ENCODE measurements at places on chromosomes 6 and 20.

- no peak for DNase-seq
These were observed 87.3 kb downstream of the TOX2 start for GRCh38 chr20:44001667-44002596.

- DNase-seq = no peak
These were observed 418.6 kb upstream of the MAN1A1 start for GRCh38 chr6:119768201-119768600.

DNA sequence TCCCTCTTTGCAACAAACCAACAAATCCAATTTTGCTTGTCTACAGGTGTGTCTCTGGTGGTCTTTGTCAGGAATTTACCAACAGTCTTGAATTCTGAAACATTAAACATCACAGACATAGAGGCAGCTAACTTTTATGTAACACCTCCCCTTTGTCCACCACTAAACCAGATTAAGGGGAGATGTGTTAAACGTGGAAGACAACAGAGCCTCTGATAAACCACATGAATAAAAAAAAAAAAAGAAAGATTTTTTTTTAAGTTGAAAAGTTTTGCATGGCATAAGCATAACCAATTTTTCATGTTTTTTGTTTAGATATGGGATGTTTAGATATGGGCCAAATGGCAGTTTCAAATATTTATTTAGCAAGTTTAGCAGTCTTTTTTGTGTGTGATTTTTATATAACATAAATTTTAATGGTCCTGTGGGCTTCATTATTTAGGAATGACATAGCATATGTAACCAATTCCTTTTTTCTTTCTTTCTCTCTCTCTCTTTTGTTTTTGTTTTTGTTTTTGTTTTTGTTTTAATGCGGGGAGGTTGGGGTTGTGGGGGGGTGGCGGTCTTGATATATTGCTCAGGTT, 60.7 kb upstream of the BTN3A2 start:
- DNase-seq = no peak

- no peak for DNase-seq
These were observed 32.9 kb downstream of the PGM3 start for GRCh38 chr6:83160167-83160566.

GRCh38 chr20:59891581-59891980, 41.9 kb downstream of the SYCP2 start:
- no peak for DNase-seq

DNA sequence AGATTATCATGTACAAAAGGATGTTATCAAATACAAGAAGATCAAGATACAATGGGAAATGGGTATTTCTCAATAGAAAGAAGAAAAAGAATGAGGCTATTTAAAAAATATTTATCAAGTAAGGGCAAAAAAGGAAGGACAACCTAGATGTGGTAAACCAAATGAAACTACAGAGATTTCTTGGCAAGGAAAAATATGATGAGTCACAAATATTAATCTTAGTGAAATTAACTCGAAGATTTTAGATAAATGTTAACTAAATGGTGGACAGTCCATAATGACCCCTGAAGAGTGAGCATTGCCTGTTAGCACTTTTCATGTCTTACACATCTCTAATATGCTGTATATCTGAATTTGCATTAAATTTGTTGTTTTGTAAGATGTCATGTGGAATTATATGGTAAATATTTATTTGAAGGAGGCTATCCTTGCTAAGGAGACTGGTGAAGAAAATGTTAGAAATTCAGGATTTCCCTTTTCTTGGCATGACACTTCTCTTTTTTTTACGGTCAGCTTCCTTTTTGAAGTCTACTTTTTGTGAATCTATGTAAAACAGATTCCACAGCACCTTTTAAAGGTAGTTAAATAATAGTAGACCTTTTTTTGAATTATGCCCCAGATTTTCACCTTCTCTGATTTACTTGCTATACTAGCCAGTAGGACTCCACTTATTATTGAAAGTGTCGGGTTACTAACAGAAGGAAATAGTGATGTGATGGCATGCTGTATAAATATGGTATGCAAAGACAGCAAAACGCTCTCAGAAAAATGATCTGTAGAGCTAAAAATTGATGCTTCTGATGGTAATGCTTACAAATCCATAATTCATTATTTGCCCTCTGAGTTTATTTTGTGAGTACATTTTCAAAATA, 120.5 kb downstream of the HIVEP1 start:
- DNase-seq = no peak

- no peak for DNase-seq
These were observed at the start of gene AIF1 for GRCh38 chr6:31614684-31615578. Gene AIF1, plus strand, starts transcription at chr6:31615234. Its CDS starts 96 bp downstream, at chr6:31615330.

- DNase-seq = no peak
These were observed 18.6 kb upstream of the BCAS4 start for GRCh38 chr20:50776122-50776817.

GRCh38 chr6:71733970-71734899, 152.1 kb upstream of the RIMS1 start:
- no peak for DNase-seq

- DNase-seq = peak; percentile 3
These were observed 360.6 kb downstream of the RIMS1 start for GRCh38 chr6:72246926-72247325.

DNA sequence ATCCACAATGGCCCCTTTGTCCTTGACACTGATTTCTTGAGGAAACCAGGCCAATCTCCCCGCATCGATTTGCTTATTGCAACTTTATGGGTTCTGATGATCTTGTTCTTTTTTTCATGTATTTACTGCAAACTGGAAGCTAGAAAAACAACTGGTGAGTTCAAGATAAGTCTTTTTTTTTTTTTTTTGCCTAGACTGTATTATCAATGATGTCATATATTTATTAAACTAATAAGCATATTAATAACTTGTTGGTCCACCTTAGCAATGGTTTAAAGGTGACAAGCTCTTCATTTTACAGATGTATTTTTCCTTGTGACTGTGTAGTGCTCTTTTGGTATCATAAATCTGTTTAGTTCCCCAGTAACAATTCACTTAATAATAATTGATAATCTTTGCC, 79.0 kb upstream of the NOX3 start:
- DNase-seq = no peak

GRCh38 chr20:17822039-17822438, 122.3 kb downstream of the BANF2 start:
- DNase-seq = peak; percentile 67

DNA sequence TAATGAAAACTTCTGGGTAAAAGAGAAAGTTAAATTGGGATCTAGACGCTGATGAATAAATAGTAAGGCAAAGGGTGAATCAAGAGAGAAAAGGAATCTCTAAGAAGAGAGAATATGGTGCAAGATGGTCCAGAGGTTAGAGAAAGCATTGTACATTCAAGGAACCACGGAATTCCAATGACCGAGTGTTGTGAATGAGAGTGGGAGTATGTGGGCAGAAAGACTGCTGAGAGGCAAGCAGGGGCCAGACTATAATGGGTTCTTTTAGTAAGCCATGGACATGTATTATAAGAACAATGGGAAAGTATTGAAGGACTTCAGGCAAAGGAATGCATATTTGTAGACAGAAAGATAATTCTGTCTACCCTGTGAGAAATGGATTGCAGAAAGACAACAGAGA, 45.2 kb downstream of the SPTLC3 start:
- DNase-seq = no peak

GRCh38 chr20:20367575-20368417, at the start of gene INSM1:
Gene INSM1, plus strand, starts transcription at chr20:20368104. Its CDS starts 164 bp downstream, at chr20:20368268.
- DNase-seq = no peak

- no peak for DNase-seq
These were observed 156.2 kb upstream of the THBS2 start for GRCh38 chr6:169409742-169410312.

- DNase-seq = peak; percentile 50
These were observed 31.2 kb upstream of the RALGAPA2 start for GRCh38 chr20:20743511-20744169.

DNA sequence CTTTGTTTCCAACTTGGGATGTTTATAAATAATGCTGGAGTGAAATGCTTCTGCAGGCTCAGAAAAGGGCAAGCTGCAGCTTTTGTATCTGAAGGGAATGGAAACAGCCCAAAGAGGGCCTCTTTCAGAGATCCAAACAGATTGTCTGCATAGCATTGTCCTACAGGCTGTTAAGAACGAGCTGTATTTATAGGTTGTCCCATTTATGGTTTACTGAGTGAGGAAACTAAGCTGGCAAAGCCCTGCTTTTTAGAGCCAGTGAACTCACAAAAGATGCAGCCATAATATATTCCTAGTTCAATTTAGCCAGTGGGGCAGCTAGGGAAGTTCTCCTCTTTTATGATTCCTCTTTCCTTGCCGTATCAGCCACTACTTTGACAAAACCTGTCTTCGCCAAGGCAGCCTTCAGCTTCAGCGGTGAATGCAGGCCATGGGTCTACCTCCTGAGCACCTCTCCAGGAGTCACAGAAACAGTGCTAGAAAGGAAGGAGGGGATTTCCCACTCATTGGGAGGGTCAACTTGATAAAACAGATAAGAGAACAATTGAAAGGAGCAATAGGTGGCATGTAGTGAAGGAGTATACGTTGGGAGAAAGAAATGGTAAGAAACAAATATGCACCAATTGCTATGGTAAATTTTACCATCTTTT, 15.0 kb downstream of the KIAA0319 start:
- DNase-seq = no peak

DNA sequence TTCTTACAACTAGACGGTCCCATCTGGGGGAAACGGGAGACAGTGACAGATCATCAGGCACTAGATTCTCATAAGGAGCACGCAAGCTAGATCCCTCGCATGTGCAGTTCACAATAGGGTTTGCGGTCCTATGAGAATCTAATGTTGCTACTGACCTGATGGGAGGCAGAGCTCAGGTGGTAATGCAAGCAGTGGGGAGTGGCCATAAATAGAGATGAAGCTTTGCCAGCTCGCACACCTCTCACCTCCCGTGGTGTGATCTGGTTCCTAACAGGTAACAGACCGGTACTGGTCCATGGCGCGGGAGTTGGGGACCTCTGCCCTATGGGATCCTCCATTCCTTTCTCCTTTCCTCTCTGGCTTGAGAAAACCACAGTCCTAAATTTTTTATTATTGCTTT, 63.8 kb downstream of the TPD52L1 start:
- no peak for DNase-seq

GRCh38 chr6:157625764-157626163, 197.3 kb upstream of the SNX9 start:
- DNase-seq = no peak

DNA sequence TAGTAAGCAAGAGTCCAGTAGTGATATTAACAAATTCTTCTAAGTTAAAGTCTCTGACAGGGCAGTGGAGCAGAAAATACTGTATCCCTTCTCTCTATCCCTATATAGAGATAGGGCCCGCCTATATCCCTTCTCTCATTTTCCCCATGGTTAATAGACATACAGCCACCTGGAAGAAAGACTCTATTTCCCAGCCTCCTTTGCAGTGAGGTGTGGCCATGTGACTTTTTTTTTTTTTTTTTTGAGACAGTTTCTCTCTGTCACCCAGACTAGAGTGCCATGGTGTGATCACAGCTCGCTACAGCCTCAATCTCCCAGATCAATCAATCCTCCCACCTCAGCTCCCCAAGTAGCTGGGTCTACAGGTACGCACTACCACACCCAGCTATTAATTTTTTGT, 16.7 kb upstream of the CDK5RAP1 start:
- DNase-seq = no peak

- DNase-seq = no peak
These were observed 26.4 kb upstream of the SALL4 start for GRCh38 chr20:51828762-51829161.

GRCh38 chr6:3382326-3383279, 74.2 kb downstream of the SLC22A23 start:
- no peak for DNase-seq

DNA sequence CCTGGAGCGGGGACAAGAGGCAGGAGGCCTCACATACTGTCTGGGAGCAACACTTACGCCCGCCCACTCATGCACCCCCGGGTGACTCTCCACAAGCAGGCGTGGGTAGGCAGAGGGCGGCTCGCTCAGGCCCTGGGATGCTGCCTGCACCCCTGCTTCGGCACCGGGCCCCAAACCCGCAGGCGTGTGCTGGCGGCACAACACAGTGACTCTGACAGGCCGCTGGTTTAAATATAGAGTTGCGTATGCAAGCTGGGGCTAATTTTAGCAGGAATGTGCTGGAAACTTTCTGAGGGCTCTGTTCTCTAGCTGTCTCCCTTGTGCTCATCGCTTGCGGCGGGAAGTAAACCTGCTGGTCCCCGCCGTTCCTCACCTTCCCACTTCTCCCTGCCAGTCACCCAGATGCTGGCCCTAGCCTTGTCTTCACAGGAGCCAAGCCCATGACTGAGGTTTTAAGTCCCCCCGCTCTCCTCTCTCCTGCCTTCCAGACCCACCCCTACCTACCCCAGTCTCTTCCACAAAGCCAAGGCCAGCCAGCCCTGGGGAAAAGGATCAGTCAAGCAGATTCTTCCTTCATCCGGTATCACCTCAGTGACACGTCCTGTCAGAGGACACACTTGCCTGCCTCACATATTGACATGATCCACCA, 94.5 kb upstream of the FOXP4 start:
- DNase-seq = no peak

DNA sequence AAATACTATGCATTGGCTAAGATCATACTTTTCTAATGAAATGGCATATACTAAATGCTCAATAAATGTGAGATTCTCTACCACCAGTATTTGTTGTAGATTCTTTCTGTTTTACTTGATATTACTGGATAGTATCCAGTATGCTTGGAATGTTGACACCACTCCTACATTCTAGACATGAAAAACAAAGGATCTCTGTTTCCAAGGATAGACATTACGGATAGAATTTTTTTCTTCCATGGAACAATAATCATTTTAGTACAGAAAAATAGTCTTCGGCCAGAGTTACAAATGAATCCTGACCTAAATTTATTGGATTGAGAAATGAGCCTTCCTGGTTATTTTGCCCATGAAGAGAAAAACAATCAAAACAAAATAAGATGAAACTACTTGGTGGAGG, 258.2 kb upstream of the NT5E start:
- DNase-seq = no peak

- DNase-seq = no peak
These were observed 1.1 kb downstream of the JAG1 start for GRCh38 chr20:10672624-10673127.

GRCh38 chr6:35725081-35725708, 11.6 kb upstream of the ARMC12 start:
- DNase-seq = no peak

DNA sequence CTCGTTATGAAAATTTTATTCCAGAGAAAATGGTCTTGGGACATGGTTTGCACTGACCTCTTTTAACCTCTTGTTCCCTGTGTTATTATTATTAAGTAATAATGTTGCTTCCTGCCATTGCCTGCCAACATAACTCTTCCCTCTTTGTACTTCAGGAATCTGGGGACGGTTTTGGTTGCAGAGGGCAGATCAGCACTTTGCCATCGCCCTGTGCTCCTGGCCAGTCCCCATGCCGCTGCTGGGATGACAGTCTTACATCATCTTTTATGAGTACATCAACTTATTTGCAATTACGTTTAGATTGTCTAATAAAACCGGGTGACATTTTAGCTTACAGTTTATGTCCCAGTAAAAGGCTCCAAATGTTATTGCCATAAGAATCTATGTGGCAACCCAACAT, 157.2 kb downstream of the CDH26 start:
- no peak for DNase-seq

DNA sequence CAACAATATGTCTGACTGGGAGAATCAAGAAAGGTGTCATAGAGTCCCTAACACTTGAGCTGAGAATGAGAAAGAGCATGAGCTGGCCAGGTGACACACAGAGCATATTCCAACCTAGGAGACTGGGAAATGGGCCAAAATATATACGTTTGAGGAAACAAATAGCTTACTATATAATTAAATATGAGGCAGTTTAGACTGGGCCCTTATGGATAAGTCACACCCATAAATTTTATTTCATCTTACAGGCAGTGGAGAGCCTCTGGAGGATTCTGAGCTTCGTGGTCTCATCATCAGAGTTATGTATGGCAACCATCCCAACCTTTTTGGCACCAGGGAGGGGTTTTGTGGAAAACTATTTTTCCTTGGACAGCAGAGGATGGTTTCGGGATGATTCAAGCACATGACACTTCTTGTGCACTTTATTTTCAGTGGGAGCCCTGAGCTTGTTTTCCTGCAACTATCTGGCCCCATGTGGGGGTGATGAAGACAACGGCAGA, 12.9 kb upstream of the NQO2 start:
- no peak for DNase-seq
